Testis (tissue), 5 donors: ENCODE measurements at places on chromosomes 11 and 22.
A peak's percentile ranks its signal among the peaks of the same experiment; 100 is the strongest.

DNA sequence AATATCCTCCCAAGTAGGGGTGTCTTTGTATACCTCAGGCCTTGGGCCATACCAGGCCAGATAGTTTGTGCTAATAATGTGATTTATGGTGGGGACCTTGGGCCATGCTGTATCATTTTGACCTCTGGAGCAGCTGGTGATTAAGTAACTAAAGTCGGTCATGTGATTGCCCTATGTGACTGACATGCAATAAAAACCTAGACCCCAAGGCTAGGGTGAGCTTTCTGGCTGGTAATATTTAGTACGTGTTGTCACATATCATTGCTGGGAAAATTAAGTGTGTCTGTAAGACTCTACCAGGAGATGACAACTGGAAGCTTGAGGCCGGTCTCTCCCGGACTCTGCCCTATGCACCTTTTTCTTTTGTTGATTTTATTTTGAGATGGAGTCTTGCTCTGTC, 12.6 kb upstream of the TFIP11 start:
- DNase-seq, result no peak

DNA sequence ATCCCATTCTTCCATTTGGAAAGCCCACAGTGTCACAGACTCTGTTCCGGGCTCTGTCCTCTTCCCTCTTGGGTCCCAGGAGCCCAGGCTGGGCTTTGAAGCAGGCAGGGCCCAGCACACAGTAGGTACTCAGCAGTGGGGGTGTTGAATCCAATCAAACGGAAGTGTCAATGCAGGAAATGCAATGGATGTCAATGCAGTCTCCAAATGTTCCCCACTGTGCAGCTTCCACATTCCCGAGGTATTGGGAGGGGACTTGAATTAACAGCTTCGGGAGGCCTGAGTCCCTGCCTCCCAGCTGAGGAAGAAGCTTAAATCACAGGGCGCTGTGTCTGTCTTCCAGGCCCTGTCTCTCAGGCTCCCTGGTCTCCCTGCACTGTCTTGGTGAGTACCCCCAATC, 21.8 kb upstream of the SMIM35 start:
- no peak for DNase-seq

- peak; percentile 47 for DNase-seq
Measured at GRCh38 chr11:123461164-123461563, 31.1 kb downstream of the GRAMD1B start.

GRCh38 chr11:96193745-96194443, 149.1 kb downstream of the MAML2 start:
- no peak for DNase-seq

GRCh38 chr22:42437488-42438292, 5.5 kb upstream of the NFAM1 start:
- DNase-seq, result peak; percentile 82

- no peak for DNase-seq
Measured at GRCh38 chr22:50015451-50016307, 3.1 kb upstream of the IL17REL start.

- DNase-seq, result no peak
Measured at GRCh38 chr11:36039471-36039870, 95.6 kb downstream of the LDLRAD3 start.

DNA sequence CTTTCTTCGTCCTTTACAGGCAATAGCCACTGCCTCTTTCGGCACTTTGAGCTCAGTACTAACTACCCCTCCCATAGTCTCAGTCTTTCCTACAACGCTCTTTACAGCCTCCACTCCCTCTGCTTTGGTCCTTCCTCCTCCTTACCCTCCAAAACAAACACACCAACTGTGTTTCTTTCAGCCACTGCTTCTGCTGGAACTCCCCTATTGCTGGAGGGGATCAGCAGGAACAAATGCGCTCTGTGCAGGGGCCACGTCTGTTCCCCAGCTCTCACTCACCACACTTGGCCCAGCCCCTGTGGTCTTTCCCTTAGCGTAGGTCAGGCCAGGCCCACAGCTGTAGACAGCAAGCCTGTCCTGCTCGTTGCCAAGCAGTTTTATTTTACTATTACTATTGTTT, 42.3 kb downstream of the PC start:
- no peak for DNase-seq

- DNase-seq, result no peak
Measured at GRCh38 chr11:71293961-71294782, 41.8 kb upstream of the SHANK2 start.

DNA sequence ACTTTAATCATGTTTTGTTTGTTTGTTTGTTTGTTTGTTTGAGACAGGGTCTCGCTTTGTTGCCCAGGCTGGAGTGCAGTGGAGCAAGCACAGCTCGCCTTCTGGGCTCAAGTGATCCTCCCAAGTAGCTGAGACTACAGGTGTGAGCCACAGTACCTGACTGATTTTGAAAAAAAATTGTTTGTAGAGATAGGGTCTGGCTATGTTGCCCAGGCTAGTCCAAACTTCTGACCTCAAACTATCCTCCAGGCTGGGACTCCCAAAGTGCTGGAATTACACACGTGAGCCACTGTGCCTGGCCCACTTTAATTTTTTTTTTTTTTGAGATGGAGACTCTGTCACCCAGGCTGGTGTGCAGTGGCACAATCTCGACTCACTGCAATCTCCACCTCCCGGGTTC, 74.8 kb upstream of the CLDN5 start:
- no peak for DNase-seq

- no peak for DNase-seq
Measured at GRCh38 chr11:14359501-14360031, 583 bp upstream of the RRAS2 start.

GRCh38 chr11:119752345-119752871, 23.4 kb upstream of the NECTIN1 start:
- no peak for DNase-seq
